ENCODE measurements at places on chromosomes 5 and 9. TPM values are rescaled to one million over a fixed set of nuclear protein-coding genes. Genes with fewer than 3 reads are reported as not detected.

The CCDC183 gene
- 0.35 TPM for polyA plus RNA-seq

The HSD17B4 gene
- 187 TPM for polyA plus RNA-seq

The COL23A1 gene
- polyA plus RNA-seq, result not detected

The CXCL14 gene
- polyA plus RNA-seq, result not detected

The SH2D3C gene
- polyA plus RNA-seq, result 1.2 TPM

The SLC6A3 gene
- not detected for polyA plus RNA-seq

The MLLT3 gene
- polyA plus RNA-seq, result 37.3 TPM

The HRCT1 gene
- 3.3 TPM for polyA plus RNA-seq

DNA sequence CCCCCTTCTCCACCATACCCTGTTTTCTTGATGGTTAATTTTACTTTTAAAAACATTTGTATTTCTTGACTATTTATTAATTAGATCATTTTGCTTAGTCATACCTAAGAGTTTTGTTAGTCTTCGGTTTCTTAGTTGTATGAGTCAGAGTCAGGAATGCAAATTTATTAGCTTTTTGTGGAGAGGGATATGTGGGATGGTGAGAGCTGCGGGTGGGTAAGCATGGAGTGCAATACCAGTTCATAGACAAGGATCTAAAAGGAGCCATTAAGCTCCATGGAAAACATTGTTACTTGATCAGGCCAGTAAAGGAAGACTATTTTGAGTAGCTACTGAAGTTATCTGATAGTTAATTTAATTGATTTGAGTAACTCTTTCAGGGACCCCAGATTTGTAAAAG is 77.5 kb downstream of the ZSWIM6 start:
- no peaks in the 10 kb centered on the region for H3K27me3 ChIP-seq
- peak; percentile 98 for DNase-seq
- H3K36me3 ChIP-seq, result no peaks in the 10 kb centered on the region
- H3K27ac ChIP-seq, result peak overlapping the region; percentile 86
- peaks cover 7% of the 10 kb centered on the region for H3K4me1 ChIP-seq
- no peak overlapping the region for H3K4me3 ChIP-seq

GRCh38 chr5:59759600-59760351 is 133.8 kb downstream of the PDE4D start:
- no peaks in the 10 kb centered on the region for H3K4me1 ChIP-seq
- H3K27me3 ChIP-seq, result no peaks in the 10 kb centered on the region
- H3K36me3 ChIP-seq, result no peaks in the 10 kb centered on the region
- H3K4me3 ChIP-seq, result no peak overlapping the region

DNA sequence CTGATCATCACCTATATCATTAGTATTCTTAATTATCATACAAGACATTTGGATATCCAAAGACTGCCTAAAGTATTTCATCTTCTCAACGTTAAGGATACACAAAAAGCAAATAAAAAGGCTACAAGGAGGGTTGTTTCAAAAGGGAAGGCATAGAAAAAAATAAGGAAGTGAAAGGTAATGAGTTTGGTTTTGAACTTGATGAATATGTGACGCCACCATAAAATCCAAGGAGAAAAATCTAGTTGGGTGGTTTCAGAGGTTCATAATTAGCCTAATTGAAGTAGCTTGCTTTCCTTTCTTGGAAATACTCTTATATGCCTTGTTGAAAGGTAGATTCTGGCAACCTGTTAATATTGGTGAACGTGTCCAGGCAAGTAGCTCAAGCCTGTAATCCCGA is 96.1 kb upstream of the SGCD start:
- H3K27me3 ChIP-seq, result no peaks in the 10 kb centered on the region
- no peak overlapping the region for H3K4me3 ChIP-seq
- no peaks in the 10 kb centered on the region for H3K36me3 ChIP-seq

GRCh38 chr9:38008168-38009034 is 60.6 kb downstream of the SHB start:
- H3K4me1 ChIP-seq, result peaks cover 29% of the 10 kb centered on the region
- DNase-seq, result peak; percentile 96
- H3K4me3 ChIP-seq, result no peak overlapping the region
- peaks cover 2% of the 10 kb centered on the region for H3K36me3 ChIP-seq

DNA sequence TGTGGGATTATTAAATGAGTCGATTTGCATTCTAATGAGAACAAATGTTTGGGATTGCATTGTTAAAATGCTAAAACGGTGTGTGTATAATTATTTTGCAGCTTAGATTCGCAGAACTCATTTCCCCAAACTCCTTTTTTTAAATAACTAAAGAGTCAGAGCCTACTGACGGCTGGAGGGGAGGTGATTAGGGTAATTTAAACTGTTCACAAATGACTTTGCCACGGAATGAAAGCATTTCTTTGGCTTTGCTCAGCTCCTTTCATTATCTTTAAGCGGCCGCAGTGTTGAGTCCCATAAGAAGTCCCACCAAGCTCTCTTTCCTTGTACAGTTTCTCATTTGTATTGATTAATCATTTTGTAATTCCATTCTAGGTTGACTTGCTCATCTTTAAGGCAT is 1632.8 kb downstream of the MAT2B start:
- H3K36me3 ChIP-seq, result no peaks in the 10 kb centered on the region
- H3K27ac ChIP-seq, result no peak overlapping the region
- no peak for DNase-seq

DNA sequence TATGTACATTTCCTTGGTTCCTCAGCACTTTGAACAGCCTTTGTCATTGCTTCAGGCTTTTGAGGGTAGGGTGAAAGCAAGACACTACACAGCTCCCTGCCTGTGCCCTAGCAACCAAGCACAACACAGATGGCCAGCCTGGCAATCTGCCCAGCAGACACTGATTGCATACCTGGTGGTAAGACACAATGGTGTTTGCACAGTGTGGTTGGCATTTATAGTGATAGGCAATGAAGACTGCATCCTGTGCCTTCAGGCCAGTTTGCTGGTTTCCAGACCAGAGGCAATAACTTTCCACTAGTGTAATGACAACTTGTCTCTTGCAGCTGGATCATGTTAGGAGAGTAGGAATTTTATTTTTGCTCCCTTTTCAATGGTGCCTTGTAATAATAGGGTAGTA is 144.5 kb upstream of the TNC start:
- peak; percentile 62 for DNase-seq
- no peaks in the 10 kb centered on the region for H3K27me3 ChIP-seq
- H3K4me3 ChIP-seq, result no peak overlapping the region
- H3K4me1 ChIP-seq, result peaks cover 24% of the 10 kb centered on the region
- H3K36me3 ChIP-seq, result no peaks in the 10 kb centered on the region

- peak overlapping the region; percentile 97 for H3K4me3 ChIP-seq
- peaks cover 24% of the 10 kb centered on the region for H3K36me3 ChIP-seq
- no peaks in the 10 kb centered on the region for H3K27me3 ChIP-seq
- DNase-seq, result peak; percentile 35
Observed at GRCh38 chr5:1799110-1799601, 481 bp downstream of the MRPL36 start.

GRCh38 chr5:159416438-159416837 is 86.2 kb upstream of the IL12B start:
- no peak overlapping the region for H3K27ac ChIP-seq
- H3K4me1 ChIP-seq, result no peaks in the 10 kb centered on the region
- H3K36me3 ChIP-seq, result no peaks in the 10 kb centered on the region
- no peak overlapping the region for H3K4me3 ChIP-seq
- DNase-seq, result no peak

GRCh38 chr5:123997462-123998215 is 485.7 kb downstream of the CSNK1G3 start:
- no peak overlapping the region for H3K27ac ChIP-seq
- no peaks in the 10 kb centered on the region for H3K36me3 ChIP-seq
- no peak overlapping the region for H3K4me3 ChIP-seq
- peak; percentile 29 for DNase-seq
- H3K27me3 ChIP-seq, result no peaks in the 10 kb centered on the region

DNA sequence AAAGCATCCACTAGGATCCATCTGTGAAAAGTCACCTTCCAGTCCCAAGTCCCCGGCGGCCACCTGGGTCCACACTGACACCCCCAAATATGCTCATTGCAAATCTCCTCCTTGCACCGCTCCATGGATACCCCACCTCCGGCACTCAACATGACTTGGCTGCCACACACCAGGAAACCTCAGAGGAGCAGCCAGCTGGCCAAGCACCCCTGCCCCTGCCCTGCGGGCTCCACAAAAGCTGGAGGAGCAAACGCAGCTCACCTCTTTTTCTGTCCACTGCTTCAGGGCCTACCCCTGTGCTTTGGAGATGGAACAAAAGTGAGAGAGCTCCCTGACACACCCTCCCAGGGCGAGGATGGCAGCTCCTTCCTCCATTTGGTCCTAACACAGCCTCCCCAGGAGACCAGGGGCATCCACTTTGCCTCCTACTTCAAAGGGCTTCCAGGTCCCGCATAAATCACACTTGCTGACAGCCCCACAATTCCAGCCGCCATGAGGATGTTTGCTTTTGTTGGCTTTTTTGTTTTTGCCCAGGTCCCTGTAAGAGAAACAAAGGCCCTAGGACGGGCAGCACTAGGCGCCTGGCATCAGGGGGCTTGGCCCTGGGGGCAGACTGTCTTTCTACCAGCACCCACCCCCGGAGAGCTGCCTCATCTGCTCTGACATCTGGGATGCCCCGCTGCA is 14.8 kb downstream of the ROR2 start:
- DNase-seq, result no peak
- no peak overlapping the region for H3K27ac ChIP-seq
- H3K4me3 ChIP-seq, result no peak overlapping the region
- no peaks in the 10 kb centered on the region for H3K36me3 ChIP-seq
- H3K4me1 ChIP-seq, result peaks cover 2% of the 10 kb centered on the region

DNA sequence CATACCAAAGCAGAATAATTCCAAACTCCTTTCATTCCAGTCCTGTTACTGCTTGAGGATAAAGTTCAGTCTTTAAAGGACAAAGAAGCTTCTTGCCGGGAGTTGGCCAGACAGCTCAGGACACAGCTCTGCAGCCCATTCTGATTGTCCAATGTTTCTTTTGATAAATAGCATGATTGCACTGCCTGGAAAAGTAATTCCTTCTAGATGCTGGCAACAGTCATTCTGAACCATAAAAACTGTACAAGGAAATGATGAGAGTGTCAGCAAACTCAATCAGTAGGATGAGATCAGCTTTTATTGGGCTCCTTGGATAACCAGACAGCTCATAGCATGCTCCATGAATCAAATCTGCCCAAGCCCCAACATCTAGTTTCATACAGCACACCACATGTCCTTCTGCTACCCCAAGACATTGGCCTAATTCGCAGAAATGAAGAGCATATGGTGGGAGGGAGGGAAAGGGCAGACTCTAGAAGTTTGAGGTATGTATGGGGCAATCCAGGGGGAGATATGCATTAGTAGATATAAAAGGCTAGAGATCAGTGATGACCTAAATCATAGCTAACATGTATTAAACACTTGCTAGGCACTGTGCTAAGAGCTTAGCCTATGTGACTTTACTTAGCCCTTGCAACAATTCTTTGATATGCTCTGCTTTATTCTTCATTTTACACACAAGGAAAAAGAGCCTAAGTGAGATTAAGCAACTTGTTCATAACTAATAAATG is 219.9 kb upstream of the NREP start:
- no peaks in the 10 kb centered on the region for H3K4me1 ChIP-seq
- no peaks in the 10 kb centered on the region for H3K27me3 ChIP-seq
- no peak overlapping the region for H3K4me3 ChIP-seq
- H3K27ac ChIP-seq, result no peak overlapping the region
- no peaks in the 10 kb centered on the region for H3K36me3 ChIP-seq

DNA sequence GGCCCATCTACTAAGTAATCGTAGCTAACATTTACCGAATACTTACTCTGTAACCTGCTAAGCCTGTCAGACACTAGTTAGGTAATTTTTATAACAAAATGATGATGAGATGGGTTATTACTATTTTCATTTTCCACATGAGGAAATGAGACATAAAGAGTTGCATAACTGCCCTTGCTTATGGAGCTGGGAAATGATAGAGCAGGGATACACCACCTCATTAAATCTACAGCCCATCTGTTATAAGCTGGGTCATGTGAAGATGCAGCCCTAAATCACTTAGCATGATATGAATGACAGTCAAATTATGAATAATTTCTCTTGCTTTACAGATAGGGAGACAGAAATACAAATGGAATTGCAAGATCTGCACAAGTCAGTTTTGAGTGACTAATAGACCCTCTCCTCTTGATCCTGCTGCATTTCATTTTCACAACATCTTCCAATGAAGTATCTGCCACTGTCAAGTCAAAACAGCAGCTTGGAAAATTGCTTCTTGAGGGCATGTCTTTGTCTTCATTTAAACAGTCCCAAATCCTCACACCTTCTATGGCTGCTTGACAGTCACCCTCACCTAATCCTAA is 364.7 kb downstream of the PRELID2 start:
- DNase-seq, result no peak
- no peak overlapping the region for H3K27ac ChIP-seq
- H3K27me3 ChIP-seq, result no peaks in the 10 kb centered on the region
- H3K4me3 ChIP-seq, result no peak overlapping the region
- no peaks in the 10 kb centered on the region for H3K36me3 ChIP-seq
